ENCODE measurements at places on chromosomes 16 and 17.
A peak's percentile ranks its signal among the peaks of the same experiment; 100 is the strongest.

GRCh38 chr16:68079626-68080344 is 5.4 kb upstream of the NFATC3 start:
- no peak overlapping the region for H3K4me3 ChIP-seq
- no peak for DNase-seq
- no peak overlapping the region for H3K27ac ChIP-seq
- H3K4me1 ChIP-seq: peaks cover 2% of the 10 kb centered on the region
- H3K36me3 ChIP-seq: peaks cover 3% of the 10 kb centered on the region

GRCh38 chr17:48037036-48037837 is at the start of gene COPZ2:
Gene COPZ2, minus strand, starts transcription at chr17:48037797. Its CDS starts 20 bp downstream, at chr17:48037777.
- no peak within 1 kb of the TSS for H3K27ac ChIP-seq
- no peaks in the 10 kb centered on the region for H3K4me1 ChIP-seq
- H3K27me3 ChIP-seq: no peaks in the 10 kb centered on the region

DNA sequence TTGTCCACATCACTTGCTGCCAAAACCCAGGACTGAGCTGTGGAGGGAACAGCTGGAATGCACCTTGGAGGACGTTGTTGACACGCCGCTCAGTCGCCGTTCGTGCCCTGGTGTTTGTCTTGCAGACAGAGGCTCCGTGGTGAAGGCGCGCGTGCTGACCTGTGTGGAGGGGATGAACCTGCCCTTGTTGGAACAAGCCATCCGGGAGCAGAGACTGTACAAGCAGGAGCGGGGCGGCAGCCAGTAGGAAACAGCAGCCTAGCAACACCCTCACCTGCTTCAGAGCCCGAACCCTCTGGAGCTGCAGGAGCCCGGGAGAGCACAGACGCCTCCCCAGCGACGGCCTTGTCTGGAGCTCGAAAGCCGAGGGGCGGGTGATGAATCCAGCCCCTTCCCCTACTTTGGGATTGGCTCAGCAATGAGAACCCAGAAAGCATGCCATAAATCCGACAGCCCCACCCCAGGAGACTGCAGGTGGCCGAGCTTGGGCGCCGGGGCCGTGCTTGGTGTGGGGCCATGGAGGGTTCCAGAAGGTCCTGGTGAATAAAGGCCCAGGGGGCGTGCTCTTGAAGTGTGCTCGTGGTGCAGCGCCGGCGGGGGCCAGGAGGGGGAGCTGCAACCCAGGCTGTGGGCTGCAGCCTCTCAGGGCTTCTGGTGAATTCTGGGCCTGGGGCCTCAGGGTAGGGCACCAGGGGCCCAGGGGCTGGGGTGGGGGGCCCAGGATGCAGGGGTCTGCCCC is 470 bp upstream of the CDK3 start:
- peaks cover 12% of the 10 kb centered on the region for H3K4me1 ChIP-seq
- H3K36me3 ChIP-seq: no peaks in the 10 kb centered on the region
- no peaks in the 10 kb centered on the region for H3K27me3 ChIP-seq
- H3K4me3 ChIP-seq: no peak overlapping the region
- peak overlapping the region; percentile 28 for H3K27ac ChIP-seq
- DNase-seq: peak; percentile 33

DNA sequence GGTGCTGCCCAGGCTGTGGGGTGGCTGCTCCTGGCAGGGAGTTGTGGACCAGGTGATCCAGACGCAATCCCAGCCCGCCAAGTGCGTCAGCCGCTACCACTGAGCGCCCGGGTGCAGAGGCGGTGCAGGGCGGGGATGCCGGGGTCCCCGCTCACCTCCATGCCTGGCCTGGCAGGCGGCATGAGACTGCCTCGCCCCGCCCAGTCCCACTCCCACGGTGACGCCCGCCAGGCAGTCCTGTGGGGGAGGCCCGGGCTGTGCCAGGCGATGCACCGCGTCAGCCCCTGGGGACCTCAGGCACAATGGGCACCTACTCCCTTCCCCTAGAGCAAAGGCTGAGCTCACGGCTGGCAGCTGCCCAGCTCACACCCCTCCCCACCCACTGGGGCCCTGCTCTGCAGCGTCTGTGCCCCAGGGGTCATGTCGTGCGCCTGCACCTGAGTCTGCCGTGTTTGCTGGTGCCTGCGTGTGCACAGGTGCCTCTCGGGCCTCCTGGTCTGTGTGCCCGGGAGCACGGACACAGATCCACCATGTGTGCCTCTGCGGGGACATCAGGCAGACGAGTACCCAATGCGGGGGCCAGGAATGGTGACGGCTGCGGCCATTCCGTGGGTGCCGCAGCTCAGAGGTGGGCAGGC is 5.3 kb downstream of the RPUSD1 start:
- no peak for DNase-seq
- no peaks in the 10 kb centered on the region for H3K27me3 ChIP-seq
- peaks cover 38% of the 10 kb centered on the region for H3K4me1 ChIP-seq
- H3K4me3 ChIP-seq: no peak overlapping the region

- peaks cover 6% of the 10 kb centered on the region for H3K27me3 ChIP-seq
- no peak for DNase-seq
- H3K27ac ChIP-seq: no peak overlapping the region
Measured at GRCh38 chr16:49021136-49021535, 260.5 kb downstream of the CBLN1 start.

DNA sequence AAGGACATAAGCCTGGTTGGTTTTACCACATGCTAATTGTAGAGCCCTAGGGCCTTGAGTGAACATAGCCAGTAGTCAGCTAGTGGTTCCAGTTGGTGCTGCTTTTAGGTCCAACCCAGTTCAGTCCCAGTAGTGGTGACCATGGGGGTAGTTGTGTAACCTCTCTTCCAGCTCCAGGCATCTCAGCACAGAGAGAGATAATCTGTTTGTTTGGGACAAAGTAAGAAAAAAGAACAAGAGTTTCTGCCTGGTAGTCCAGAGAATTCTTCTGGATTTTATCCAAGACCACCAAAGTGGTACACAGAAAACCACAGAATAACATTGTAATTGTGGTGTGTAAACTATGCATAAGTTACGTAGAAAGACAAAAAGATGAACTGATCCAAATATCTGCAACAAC is 5.2 kb upstream of the CCL13 start:
- no peak overlapping the region for H3K4me3 ChIP-seq
- no peak for DNase-seq
- H3K27ac ChIP-seq: no peak overlapping the region
- H3K36me3 ChIP-seq: no peaks in the 10 kb centered on the region
- H3K4me1 ChIP-seq: no peaks in the 10 kb centered on the region

GRCh38 chr17:73683771-73684170 is 39.5 kb upstream of the SDK2 start:
- H3K36me3 ChIP-seq: no peaks in the 10 kb centered on the region
- no peak for DNase-seq
- H3K4me3 ChIP-seq: no peak overlapping the region
- no peaks in the 10 kb centered on the region for H3K4me1 ChIP-seq

GRCh38 chr16:61677776-61678175 is 358.5 kb downstream of the CDH8 start:
- no peak overlapping the region for H3K4me3 ChIP-seq
- no peaks in the 10 kb centered on the region for H3K4me1 ChIP-seq
- no peak overlapping the region for H3K27ac ChIP-seq
- H3K27me3 ChIP-seq: no peaks in the 10 kb centered on the region
- DNase-seq: no peak
- no peaks in the 10 kb centered on the region for H3K36me3 ChIP-seq

DNA sequence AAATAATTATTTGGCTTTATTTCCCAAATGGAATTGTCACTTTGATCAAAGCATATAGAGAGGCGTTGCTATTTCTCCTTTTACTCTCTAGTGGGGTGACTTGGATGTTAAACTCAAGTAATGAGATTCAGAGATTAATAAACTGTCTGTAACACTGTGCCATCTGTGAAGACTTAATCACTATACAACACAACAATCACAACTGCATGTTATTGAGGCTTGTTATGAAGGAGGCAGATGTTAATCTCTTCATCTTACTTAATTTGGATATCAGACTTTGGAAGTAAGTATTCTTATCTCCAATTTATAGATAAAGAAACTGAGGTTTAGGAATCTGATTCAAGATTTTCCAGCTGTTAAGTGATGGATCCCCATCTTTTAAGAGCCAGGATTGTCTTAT is 132.5 kb downstream of the CNTNAP4 start:
- H3K36me3 ChIP-seq: no peaks in the 10 kb centered on the region
- H3K4me3 ChIP-seq: no peak overlapping the region
- H3K27ac ChIP-seq: no peak overlapping the region
- no peaks in the 10 kb centered on the region for H3K4me1 ChIP-seq
- no peak for DNase-seq

DNA sequence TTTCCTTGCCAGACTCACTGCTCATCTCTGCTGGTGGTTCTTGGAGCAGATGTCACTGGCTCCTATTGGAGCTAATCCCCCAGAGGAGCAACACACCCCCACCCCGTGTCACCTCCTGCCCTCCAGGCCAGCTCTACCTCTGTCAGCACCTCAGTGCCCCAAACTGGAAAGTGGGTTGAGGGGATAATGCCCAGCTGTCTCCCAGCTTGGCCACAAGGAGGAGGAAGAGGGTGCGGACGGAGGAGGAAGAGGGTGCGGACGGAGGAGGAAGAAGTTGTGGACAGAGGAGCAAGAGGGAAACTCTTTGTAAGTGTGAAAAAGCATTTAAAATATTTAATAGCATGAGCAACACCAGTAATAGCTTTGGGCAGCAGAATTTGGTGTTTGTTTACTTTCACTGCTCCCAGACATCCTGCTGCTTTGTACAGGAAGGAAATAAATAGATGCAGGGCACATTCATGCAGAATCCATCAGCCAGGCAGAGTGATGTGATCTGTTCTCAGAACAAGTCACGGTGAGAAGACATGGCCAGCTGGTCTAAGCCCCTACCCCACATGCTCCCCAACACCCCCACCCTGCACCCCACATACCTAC is 82.5 kb downstream of the C17orf67 start:
- DNase-seq: no peak
- 0 out of 2 replicates have a peak, but pooled peaks cover 6% of the 10 kb centered on the region for H3K4me1 ChIP-seq
- no peak overlapping the region for H3K27ac ChIP-seq
- no peak overlapping the region for H3K4me3 ChIP-seq
- H3K36me3 ChIP-seq: no peaks in the 10 kb centered on the region
- H3K27me3 ChIP-seq: no peaks in the 10 kb centered on the region

- H3K36me3 ChIP-seq: no peaks in the 10 kb centered on the region
- no peaks in the 10 kb centered on the region for H3K27me3 ChIP-seq
- no peak overlapping the region for H3K27ac ChIP-seq
- DNase-seq: no peak
- no peak overlapping the region for H3K4me3 ChIP-seq
Measured at GRCh38 chr16:86389566-86390328, 120.6 kb upstream of the FOXF1 start.

DNA sequence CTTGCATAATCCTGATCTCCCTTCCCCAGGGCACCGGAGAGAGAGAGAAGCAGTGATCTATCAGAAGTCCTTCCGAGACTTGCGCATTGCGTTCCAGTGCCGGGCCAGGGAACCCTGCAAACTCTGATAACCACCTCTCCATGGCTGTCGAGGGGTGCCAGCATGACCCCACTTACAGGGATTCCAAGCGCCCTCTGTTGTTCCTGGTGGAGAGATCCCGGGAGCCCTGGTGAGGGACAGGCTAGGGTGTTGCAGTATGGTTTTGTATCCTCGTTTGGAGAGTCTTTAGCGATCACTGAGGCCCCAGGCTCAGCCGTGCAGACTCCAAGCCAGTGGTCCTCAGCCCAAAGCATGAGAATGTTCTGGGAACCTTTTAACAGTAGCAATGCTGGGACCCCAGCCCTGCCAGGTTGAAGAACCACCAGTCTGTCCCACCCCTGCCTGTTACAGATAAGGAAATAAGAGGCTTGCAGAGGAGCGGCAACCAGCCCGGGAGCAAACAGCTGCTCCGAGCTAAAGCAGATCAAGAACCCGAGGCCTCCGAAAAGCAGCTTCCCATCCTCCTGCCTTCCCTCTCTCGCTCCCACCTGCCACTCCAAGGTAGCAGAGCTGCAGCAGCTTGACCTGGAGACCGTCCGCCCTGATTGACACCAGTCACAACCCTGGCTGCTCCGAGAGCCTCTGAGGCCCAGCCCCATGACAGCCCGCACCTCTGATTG is 150.3 kb upstream of the RPL38 start:
- no peaks in the 10 kb centered on the region for H3K36me3 ChIP-seq
- no peak overlapping the region for H3K4me3 ChIP-seq
- H3K4me1 ChIP-seq: peaks cover 5% of the 10 kb centered on the region
- peaks cover 69% of the 10 kb centered on the region for H3K27me3 ChIP-seq
- no peak for DNase-seq

DNA sequence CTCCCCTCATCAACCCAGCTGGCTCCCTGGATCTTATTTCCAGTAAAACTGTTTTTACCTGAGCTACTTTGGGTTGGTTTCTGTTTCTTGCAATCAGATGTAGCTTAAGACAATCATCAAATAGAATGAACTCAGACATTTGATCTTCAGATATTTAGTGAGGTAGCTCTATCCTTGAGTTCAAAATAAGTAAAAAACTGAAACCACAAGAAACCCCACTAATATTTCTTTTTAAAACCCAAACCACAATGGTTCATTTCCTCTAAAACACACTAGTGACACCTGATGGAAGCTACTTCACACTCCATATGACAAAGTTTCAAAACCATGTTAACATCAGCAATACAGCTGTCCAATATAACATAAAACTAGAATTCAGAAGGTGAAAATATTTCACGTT is 37.8 kb downstream of the CACNG1 start:
- H3K27me3 ChIP-seq: no peaks in the 10 kb centered on the region
- no peak overlapping the region for H3K4me3 ChIP-seq
- no peak for DNase-seq
- H3K36me3 ChIP-seq: no peaks in the 10 kb centered on the region
- no peak overlapping the region for H3K27ac ChIP-seq

GRCh38 chr17:51805765-51806164 is 352.7 kb downstream of the CA10 start:
- H3K4me1 ChIP-seq: no peaks in the 10 kb centered on the region
- no peak overlapping the region for H3K27ac ChIP-seq
- DNase-seq: no peak
- no peak overlapping the region for H3K4me3 ChIP-seq

DNA sequence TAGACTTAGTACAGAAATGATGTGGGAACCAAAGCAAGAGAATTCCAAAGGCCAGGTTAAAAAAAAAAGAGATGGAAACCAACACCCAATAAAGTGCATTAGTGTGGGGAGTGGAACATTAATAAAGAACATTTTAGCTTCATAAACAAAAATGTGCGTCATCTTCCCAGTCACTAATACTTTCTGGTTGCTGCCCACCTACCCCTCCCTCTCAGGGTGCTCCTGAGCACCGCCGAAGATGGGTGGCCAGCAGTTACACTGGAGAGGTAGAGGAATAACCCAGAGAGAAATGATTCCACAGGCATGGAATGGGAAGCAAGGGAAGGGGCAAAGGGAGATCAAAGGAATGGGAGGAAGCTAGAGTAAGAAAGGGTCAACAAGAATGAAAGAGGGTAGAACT is 6.0 kb upstream of the CHD3 start:
- peaks cover 18% of the 10 kb centered on the region for H3K4me1 ChIP-seq
- no peak overlapping the region for H3K4me3 ChIP-seq
- no peak overlapping the region for H3K27ac ChIP-seq

- H3K27me3 ChIP-seq: no peaks in the 10 kb centered on the region
- H3K36me3 ChIP-seq: no peaks in the 10 kb centered on the region
- no peak overlapping the region for H3K4me3 ChIP-seq
- H3K27ac ChIP-seq: no peak overlapping the region
Measured at GRCh38 chr16:73022534-73022933, 25.4 kb downstream of the ZFHX3 start.

GRCh38 chr16:4513086-4513860 is 25.3 kb downstream of the CDIP1 start:
- no peak for DNase-seq
- no peaks in the 10 kb centered on the region for H3K27me3 ChIP-seq
- H3K27ac ChIP-seq: no peak overlapping the region
- no peaks in the 10 kb centered on the region for H3K4me1 ChIP-seq
- H3K36me3 ChIP-seq: peaks cover 25% of the 10 kb centered on the region

- no peaks in the 10 kb centered on the region for H3K36me3 ChIP-seq
- H3K27me3 ChIP-seq: no peaks in the 10 kb centered on the region
- no peak within 1 kb of the TSS for H3K27ac ChIP-seq
- peak within 1 kb of the TSS; percentile 52 for H3K4me3 ChIP-seq
Measured at GRCh38 chr17:17496189-17497064, at the start of gene RASD1. Gene RASD1, minus strand, starts transcription at chr17:17496395. Its CDS starts 214 bp downstream, at chr17:17496181.
